ENCODE measurements at places on chromosomes 7 and 10.

DNA sequence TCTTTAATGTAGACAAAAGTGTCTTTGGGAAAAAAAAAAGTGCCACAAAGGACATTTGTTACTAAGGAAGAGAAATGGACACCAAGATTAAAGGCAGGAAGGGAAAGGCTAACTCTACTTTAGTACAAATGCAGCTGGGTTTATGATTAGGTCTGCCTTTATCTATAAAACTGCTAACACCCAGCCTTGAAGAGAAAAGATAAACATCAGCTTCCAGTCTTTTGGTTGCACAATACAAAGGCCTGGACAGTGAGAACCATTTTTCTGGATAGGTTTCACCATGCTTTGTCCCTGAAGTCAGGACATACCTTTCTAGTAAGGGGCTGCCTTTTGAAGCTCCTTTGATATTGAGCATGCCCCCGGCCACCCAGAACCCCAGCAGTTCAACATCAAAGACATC, 45.1 kb downstream of the ZNF248 start:
- DNase-seq = no peak

DNA sequence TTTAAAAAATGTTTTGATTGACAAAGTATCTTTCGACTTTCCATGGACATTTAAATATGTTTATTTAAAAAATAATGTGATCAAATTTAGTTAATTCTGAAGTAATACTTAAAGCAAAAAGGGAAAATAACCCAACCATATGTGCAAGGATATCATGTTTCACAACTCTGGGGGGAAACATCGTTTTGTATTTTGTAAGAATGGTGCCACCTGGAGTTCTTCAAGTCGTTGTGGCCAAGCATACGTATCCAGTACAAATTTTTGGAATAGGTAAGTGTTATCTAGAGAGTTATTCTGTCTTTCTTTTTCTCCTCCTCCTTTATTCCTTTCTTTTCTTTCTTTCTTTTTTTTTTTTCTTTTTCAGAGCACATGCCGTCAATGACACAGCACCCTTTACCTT, 176.2 kb upstream of the CSTF2T start:
- DNase-seq = no peak

- no peak for DNase-seq
These were observed 28.6 kb downstream of the PDSS1 start for GRCh38 chr10:26725837-26726727.

- no peak for DNase-seq
These were observed 6.3 kb downstream of the C7orf57 start for GRCh38 chr7:48041653-48041970.

DNA sequence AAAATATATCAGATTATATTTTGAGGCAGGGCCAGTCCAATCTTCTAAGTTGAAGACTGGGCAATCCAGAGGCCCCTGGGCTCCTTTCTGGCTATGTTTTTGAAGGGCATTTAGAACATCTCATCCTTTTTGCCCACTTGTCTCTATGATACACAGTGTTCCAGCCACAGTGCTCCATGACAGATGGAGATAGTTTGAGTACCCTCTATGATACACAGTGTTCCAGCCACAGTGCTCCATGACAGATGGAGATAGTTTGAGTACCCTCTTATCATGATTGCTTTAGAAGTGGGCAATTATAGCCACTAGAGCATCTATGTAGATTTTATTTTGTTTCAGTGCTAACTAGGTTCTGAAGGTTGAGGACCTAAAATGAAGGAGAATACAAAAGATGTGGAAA, 33.1 kb upstream of the A1CF start:
- no peak for DNase-seq

DNA sequence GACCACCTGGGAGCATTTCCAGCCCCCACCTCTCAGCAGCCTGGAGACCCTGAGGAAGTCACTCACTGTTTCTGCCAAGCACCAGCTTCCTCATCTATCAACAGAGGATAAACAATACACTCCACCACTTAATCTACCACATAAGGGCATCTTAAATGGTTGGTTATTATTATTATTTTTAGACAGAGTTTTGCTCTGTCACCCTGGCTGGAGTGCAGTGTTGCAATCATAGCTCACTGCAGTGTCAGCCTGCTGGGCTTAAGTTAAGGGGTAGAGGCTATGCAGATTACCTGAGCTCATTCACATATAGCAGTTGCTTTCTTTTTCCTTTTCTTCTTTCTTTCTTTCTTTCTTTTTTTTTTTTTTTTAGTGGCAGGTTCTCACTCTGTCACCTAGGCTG, 59.5 kb upstream of the ELN start:
- no peak for DNase-seq

DNA sequence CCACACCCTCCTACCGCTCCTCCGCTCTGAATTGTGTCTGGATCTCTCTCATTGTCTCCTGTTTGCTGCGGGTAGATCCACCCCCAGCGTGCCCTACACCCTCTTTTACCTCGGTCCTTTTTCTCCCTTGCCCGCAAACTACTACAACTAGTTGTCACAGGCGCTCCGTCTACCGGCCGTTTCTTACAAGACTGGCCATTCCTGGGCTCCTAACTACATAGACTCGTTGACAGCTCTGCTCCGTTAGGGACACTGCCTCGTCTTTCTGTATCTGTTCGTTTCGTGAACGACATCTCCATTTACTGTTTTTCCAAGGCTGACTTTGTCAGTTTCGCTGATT, 786 bp downstream of the TAF3 start:
- DNase-seq = no peak

DNA sequence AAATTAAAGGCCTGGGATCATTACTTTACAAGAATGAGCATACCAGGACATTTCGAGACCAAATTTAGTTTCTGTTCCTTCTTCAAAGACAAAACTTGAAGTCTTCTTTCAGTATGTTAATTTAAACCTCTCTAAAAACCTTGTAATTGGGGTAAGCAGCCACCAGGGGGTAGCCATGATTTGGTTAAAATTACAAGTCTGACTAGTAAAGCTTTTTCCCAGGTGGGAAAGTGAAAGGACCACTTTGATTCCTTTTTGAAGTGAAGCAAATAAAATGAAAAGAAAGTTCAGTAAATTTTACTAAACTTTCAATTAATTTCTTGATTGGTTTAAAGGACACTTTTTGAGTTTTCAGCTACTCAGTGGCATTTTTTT, 294.3 kb downstream of the BBS9 start:
- peak; percentile 7 for DNase-seq

- no peak for DNase-seq
These were observed 45.8 kb downstream of the HDAC9 start for GRCh38 chr7:18541181-18541870.

DNA sequence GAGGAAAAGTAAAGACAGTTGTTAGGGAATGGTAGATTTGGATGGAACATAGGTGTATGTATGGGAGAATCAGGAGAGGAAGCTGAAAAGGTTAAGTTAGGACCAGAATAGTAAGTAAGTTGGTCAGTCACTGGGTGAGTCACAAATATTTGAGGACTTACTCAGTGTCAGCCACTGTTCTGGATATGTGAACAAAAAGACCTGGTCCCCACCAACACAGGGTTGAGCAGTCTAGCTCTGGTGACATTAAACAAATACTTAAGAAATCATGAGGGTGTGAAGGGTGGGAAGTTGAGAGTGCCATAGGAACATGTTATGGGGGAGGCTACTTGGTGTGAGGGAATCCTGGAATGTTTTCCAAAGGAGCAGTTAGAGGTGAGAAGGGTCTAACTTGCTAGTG, 246.9 kb downstream of the PTEN start:
- DNase-seq = peak; percentile 70

GRCh38 chr7:75762350-75762917, 9.6 kb downstream of the CCL26 start:
- peak; percentile 81 for DNase-seq

- no peak for DNase-seq
These were observed 370.3 kb downstream of the CDC14C start for GRCh38 chr7:49294611-49295010.

- no peak for DNase-seq
These were observed 75.4 kb downstream of the ANK3 start for GRCh38 chr10:60314069-60314940.

- DNase-seq = no peak
These were observed 61.1 kb downstream of the SORBS1 start for GRCh38 chr10:95500097-95500496.

- no peak for DNase-seq
These were observed 23.3 kb downstream of the LRRC20 start for GRCh38 chr10:70359017-70359550.

DNA sequence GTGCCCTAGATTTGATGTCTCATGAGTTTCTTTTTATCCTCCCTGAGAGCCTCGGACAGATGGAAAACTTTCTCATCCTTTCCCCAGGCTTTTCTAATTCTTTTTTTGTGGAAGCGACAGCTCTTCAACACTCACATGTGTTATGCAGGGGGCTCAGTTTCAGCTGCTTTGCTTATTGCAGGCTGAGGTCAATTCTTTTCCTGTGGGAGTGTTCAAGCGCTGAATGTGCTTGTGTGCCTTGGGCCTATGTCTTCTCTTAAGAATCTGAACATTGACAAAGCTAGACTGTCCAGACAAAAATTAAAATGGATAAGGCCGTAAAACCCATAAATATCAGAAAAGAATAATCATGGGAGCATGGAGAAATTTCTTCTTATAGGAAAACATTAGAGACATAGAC, 125.2 kb upstream of the STEAP4 start:
- DNase-seq = no peak

GRCh38 chr10:12782537-12782936, 219.0 kb downstream of the CCDC3 start:
- peak; percentile 3 for DNase-seq

- no peak for DNase-seq
These were observed 133.3 kb upstream of the STK17A start for GRCh38 chr7:43449577-43449976.

DNA sequence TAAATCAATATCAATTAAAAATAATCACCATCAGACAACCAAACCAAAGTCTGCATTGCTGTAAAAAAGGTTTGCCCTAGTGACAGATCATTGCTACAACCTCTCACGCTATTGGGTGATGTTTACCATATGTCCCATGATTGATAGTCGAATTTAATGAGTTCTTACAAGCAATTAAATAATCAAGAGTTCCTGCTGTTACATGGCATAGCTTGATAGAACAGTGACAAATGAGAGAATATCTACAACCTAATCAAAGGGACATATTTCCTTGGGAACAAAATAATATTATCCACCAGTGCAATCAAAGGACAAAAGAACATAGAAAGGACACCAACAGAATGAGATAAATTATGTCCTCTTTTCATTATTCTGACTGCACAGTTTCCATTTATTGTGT, 387.4 kb downstream of the ETV1 start:
- no peak for DNase-seq

- peak; percentile 70 for DNase-seq
These were observed 3.1 kb downstream of the ADIRF start for GRCh38 chr10:86971232-86971991.

DNA sequence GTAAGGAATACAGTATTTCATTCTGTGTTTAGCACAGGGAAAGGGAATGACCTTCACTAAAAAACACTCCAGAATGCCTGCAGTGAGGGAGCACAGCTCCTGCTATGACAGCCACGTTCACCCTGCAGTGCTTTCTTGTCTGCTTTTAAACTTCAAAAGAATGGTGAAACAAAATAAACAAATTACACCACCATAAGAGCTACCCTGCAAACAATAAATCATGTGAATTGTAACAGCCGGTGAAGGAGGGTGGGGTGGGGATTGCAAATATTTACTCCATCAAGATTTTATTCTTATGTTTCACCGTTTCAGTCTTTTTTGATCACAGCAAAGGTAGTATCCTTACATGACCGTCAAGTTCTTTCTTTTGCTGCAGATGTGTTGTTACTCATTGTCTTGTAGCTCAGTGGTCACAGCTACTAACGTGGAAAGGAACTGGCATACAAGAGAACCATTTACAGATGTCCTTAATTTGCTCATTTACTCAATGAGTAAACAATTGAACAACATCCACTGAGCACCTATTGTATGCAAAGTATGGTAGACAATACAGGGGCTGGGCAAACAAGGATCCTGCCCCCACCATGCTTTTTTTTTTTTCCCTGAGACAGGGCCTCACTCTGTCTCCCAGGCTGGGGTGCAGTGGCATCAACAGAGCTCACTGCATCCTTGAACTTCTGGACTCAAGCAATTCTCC, 4.1 kb upstream of the CHN2 start:
- no peak for DNase-seq

DNA sequence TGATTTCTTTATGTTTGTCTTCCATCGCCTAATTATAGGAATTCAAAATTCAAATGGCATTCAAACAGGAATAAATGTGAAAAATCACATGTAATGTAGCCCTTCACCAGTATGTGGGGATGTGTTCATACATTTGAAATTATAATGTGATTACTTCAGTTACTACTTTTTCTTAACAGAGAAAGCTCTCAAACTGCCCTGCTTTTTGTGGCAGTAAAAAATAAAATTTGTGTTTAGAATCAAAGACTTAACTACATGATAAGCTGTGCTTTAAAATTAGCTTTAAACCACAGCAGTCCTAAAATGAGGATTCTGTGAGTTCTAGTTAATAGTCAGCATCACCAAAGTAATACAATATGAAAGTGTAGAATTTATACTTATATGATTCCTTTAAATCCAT, 7.8 kb upstream of the HERC4 start:
- peak; percentile 55 for DNase-seq

- DNase-seq = no peak
These were observed 16.8 kb downstream of the MACC1 start for GRCh38 chr7:20200361-20200760.

- DNase-seq = no peak
These were observed 23.7 kb downstream of the GBF1 start for GRCh38 chr10:102269017-102269416.

GRCh38 chr10:132580143-132580542, 42.6 kb downstream of the INPP5A start:
- no peak for DNase-seq

- no peak for DNase-seq
These were observed 96.3 kb downstream of the ELMO1 start for GRCh38 chr7:37352251-37352880.

DNA sequence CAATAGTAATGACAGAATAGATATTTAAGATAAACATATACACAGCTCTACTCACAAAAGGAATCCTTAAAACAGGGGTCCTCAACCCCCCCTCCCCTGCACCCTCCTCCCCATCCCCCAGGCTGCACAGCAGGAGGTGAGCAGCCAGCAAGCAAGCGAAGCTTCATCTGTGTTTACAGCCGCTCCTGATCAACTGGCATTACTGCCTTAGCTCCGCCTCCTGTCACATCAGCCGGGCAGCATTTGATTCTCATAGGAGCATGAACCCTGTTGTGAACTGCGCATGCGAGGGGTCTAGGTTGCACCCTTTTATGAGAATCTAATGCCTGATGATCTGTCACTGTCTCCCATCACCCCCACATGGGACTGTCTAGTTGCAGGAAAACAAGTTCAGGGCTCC, 65.5 kb downstream of the SMURF1 start:
- no peak for DNase-seq
